ENCODE measurements at places on chromosomes 13 and 19. TPM values are rescaled to one million over a fixed set of nuclear protein-coding genes. Genes with fewer than 3 reads are reported as not detected.
A peak's percentile ranks its signal among the peaks of the same experiment; 100 is the strongest.

The ATP4B gene
- polyA plus RNA-seq, result not detected

The RAX2 gene
- not detected for polyA plus RNA-seq

DNA sequence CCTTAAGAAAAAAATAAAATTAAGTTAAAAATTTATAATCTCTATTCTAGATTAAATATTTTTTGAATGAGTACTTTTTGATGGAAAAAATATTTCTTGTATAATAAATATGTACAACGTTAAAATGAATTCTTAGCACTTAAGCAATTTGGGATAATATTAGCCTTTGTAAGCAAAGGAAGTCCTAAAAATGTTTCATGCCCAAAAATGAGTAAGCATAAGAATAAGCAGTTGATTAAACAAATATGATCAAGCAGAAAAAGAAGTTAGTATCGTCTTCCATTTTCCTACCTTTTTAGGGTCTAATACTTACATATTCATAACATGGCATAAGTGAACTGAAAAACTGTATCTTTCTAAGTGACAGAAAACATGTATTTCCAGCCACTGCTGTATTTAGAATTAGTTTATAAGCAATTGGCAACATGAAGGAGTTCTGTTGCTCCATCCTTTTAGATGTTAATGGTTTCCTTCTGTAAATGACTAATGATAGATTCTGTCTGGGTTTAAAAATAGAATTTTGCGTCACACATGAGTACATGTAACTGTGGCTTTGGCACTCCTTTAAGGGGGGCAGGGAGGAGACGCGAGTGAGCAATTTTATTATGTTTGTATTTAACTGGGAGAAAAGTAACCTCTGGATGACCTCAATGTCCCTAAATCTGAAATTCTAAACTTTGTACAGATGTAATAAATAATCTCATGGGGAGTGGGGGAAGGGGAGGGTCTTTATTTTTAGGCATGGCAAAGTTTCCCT lies 237.4 kb downstream of the RGCC start:
- no peak overlapping the region for H3K27ac ChIP-seq
- no peak for DNase-seq
- no peak overlapping the region for H3K4me3 ChIP-seq

DNA sequence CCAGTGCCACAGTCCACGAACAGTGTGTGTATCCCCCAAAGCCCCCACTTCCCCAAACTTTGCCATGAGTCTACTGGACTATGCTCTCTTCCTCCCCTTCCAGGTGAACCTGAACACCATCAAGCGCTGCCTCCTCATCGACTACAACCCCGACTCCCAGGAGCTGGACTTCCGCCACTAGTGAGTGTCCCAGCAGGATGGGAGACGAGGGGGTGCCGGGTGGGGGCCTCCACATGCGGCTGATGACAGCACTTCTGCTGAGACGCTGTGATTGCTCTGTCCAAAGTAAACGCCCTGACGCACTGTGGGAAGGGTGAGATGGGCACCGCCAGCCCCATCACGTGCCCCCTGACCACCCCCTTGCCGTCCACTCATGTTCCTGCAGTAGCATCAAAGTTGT lies 2.0 kb upstream of the P2RY11 start:
- no peaks in the 10 kb centered on the region for H3K27me3 ChIP-seq
- H3K36me3 ChIP-seq, result peaks cover 41% of the 10 kb centered on the region
- peaks cover 74% of the 10 kb centered on the region for H3K4me1 ChIP-seq
- DNase-seq, result no peak

- no peak overlapping the region for H3K27ac ChIP-seq
- DNase-seq, result no peak
- no peaks in the 10 kb centered on the region for H3K4me1 ChIP-seq
- H3K4me3 ChIP-seq, result no peak overlapping the region
- no peaks in the 10 kb centered on the region for H3K36me3 ChIP-seq
- no peaks in the 10 kb centered on the region for H3K27me3 ChIP-seq
Observed at GRCh38 chr13:37192956-37193355, 87.5 kb upstream of the CSNK1A1L start.

GRCh38 chr13:33917190-33917589 lies 99.2 kb downstream of the RFC3 start:
- H3K27ac ChIP-seq, result no peak overlapping the region
- no peaks in the 10 kb centered on the region for H3K27me3 ChIP-seq
- no peaks in the 10 kb centered on the region for H3K36me3 ChIP-seq
- H3K4me3 ChIP-seq, result no peak overlapping the region

GRCh38 chr13:112859817-112860190 lies 109.2 kb upstream of the MCF2L start:
- H3K27ac ChIP-seq, result no peak overlapping the region
- no peak for DNase-seq
- no peak overlapping the region for H3K4me3 ChIP-seq
- H3K27me3 ChIP-seq, result no peaks in the 10 kb centered on the region
- peaks cover 39% of the 10 kb centered on the region for H3K36me3 ChIP-seq

- no peaks in the 10 kb centered on the region for H3K27me3 ChIP-seq
- no peaks in the 10 kb centered on the region for H3K36me3 ChIP-seq
- no peaks in the 10 kb centered on the region for H3K4me1 ChIP-seq
- no peak overlapping the region for H3K4me3 ChIP-seq
- no peak overlapping the region for H3K27ac ChIP-seq
Observed at GRCh38 chr13:49093376-49093775, 117.7 kb downstream of the FNDC3A start.

GRCh38 chr13:37143911-37144310 lies 38.4 kb upstream of the CSNK1A1L start:
- H3K4me3 ChIP-seq, result no peak overlapping the region
- no peak for DNase-seq
- no peak overlapping the region for H3K27ac ChIP-seq
- H3K27me3 ChIP-seq, result no peaks in the 10 kb centered on the region
- no peaks in the 10 kb centered on the region for H3K4me1 ChIP-seq

DNA sequence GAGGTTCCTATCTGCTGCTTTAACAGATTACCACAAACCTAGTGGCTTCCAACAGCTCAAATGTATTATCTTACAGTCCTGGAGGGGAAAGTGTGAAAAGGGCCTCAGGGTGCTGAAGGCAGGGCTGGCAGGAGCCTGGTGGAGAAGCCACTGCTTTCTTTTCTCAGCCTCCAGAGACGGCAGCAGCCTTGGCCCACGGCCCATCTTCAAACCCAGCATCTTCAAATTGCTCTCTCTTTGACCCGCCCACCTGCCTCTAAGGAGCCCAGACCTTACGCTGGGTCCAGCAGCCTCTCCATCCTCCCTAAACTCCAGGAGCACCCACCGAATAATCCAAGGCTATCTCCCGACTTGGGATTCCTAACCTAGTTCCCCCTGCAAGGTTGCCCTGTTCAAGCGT lies 35.6 kb downstream of the C13orf46 start:
- no peaks in the 10 kb centered on the region for H3K36me3 ChIP-seq
- no peaks in the 10 kb centered on the region for H3K27me3 ChIP-seq
- no peak for DNase-seq
- no peak overlapping the region for H3K4me3 ChIP-seq
- H3K27ac ChIP-seq, result no peak overlapping the region

GRCh38 chr19:19538785-19539166 lies 711 bp downstream of the CILP2 start:
- no peak overlapping the region for H3K4me3 ChIP-seq
- H3K36me3 ChIP-seq, result no peaks in the 10 kb centered on the region
- H3K27ac ChIP-seq, result no peak overlapping the region
- peaks cover 27% of the 10 kb centered on the region for H3K4me1 ChIP-seq
- DNase-seq, result no peak

The ADGRE2 gene
- polyA plus RNA-seq, result 0.26 TPM

DNA sequence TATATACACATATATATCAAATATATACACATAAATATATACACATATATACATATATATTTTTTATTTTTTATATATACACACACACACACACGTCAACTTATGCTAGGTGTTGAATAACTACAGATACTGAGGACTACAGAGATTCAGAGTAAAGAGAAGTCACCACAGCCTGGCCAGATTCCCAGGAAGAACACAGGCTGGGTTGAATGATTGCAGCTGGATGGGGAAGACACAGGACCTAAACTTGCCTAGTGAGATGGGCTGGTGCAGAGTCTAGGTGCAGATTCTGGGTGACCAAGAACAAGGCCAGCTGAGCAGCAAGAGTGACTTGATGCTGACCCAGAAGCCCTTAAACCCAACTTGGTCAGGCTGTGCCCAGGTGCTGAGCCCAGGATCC lies 241.3 kb downstream of the KCTD12 start:
- H3K27me3 ChIP-seq, result no peaks in the 10 kb centered on the region
- no peak for DNase-seq

DNA sequence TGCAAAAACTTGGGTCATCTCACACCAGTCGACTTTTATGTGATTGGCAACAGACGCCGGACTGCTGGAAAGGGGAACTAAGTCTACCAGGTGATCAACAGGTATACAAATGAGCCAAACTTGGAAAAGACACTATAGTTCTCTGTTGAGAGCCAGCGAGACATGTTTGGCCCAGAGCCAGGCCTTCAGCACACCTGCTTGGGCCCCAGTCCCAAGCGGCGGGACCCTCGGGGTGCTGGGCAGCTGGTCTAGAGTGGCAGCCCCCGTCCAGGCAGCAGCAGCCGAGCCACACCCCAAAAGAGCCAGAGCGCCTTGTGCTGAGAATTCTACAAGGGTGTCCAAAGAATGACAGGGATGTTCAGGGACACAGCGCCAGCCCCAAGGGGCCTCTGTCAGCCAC lies 28.0 kb downstream of the NAXD start:
- no peaks in the 10 kb centered on the region for H3K4me1 ChIP-seq
- H3K27me3 ChIP-seq, result no peaks in the 10 kb centered on the region
- H3K4me3 ChIP-seq, result no peak overlapping the region
- no peak overlapping the region for H3K27ac ChIP-seq
- no peak for DNase-seq

The PSG7 gene
- not detected for polyA plus RNA-seq

DNA sequence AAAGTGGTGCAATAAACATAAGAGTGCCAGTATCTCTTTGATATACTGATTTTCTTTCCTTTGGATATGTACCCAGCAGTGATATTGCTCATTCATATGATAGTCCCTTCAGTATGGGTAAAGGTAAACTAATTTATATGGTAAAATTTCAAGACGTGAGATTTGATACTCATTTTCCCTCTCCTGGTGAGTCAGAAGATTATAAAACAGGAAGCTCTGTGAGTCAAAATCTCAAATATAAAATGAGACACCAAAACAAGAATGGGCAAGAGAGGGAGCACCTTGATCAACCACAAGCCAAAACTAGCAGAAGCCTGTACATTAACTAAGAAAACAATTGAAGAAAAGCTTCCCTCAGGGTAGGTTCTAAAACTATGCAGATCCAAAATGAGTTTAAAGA lies 216.3 kb downstream of the SLITRK6 start:
- no peaks in the 10 kb centered on the region for H3K36me3 ChIP-seq
- no peak overlapping the region for H3K4me3 ChIP-seq
- no peak for DNase-seq
- H3K27ac ChIP-seq, result no peak overlapping the region
- no peaks in the 10 kb centered on the region for H3K27me3 ChIP-seq

- no peak for DNase-seq
- no peaks in the 10 kb centered on the region for H3K36me3 ChIP-seq
- H3K27me3 ChIP-seq, result no peaks in the 10 kb centered on the region
- no peaks in the 10 kb centered on the region for H3K4me1 ChIP-seq
Observed at GRCh38 chr13:109605846-109606245, 180.5 kb downstream of the IRS2 start.

DNA sequence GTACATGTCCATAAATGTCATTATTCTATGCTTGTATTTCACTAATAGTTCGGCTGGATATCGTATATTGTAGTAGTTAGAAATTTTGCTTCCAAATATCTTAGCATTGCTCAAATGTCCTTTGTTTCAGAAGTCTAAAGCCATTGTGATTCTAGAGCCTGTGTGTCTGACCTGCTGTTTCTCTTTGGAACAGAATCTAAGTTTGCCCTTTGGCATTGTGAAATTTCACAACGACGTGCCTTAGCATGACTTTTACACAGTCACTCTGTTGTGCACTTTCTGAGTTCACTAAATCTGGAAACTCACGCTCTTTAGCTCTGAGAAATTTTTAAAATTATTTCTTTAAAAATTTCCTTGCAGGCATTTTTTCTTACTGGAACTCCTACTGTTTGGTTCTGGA lies 152.2 kb downstream of the TBC1D4 start:
- DNase-seq, result no peak
- H3K27me3 ChIP-seq, result no peaks in the 10 kb centered on the region
- H3K27ac ChIP-seq, result no peak overlapping the region
- no peak overlapping the region for H3K4me3 ChIP-seq
- no peaks in the 10 kb centered on the region for H3K36me3 ChIP-seq

The NCAN gene
- polyA plus RNA-seq, result not detected

DNA sequence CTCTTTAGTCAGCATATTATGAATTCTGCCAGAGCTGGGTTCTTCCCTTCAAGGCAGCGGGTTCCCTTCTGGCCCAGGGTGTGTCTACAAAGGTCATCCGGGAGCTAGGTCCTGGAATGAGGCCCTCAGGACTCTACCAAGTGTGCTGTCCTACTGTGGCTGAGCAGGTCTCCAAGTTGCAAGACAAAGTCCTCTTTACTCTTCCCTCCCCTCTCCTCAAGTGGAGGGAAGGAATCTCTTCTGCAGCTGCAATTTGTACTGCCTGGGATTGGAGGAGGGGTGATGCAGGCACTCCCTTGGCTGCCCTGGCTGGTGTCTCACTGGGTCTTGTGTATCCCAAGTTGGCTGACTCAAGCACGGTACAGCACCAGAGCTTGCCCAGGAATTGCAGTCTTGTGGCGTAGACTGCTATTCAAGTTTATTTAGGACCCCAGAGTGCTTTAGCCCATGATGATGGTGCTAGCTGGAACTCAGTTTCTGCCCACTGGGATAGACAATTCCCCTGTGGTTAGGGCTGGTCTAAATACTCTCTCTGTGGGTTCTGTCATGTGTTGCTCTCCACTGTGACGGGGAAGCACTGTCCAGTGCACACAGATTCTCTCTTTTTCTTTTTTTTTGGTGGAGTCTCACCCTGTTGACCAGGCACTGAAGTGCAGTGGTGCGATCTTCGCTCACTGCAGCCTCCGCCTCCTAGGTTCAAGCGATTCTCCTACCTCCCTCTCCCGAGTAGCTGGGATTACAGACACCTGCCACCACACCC lies 28.5 kb downstream of the RFC3 start:
- no peak overlapping the region for H3K27ac ChIP-seq
- no peaks in the 10 kb centered on the region for H3K36me3 ChIP-seq
- no peak overlapping the region for H3K4me3 ChIP-seq
- H3K27me3 ChIP-seq, result no peaks in the 10 kb centered on the region

DNA sequence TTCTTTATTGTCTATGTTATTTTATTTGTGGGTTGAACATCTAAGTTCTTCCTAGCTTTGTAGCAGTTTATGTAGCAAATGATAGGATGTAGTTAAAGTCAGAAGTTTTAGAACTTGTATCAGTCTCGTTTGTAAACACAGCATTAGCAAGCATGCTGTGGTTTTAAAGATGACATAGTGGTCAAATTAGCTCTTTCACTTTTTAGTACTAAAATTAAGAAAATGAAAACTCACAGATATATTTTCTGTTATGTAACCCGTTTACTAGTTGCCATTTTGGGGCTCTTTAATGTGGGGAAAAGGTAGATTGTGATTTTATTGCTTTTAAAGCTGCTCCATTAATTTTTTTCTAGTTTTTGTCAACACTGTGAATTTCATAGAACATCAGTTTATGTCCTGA lies 216.5 kb downstream of the PCCA start:
- no peaks in the 10 kb centered on the region for H3K36me3 ChIP-seq
- H3K4me1 ChIP-seq, result no peaks in the 10 kb centered on the region
- H3K27ac ChIP-seq, result no peak overlapping the region
- no peaks in the 10 kb centered on the region for H3K27me3 ChIP-seq
- no peak for DNase-seq

The KIR2DL1 gene
- not detected for polyA plus RNA-seq

GRCh38 chr13:48492470-48493065 lies 40.3 kb downstream of the RCBTB2 start:
- H3K4me3 ChIP-seq, result peak overlapping the region; percentile 70
- peaks cover 100% of the 10 kb centered on the region for H3K4me1 ChIP-seq
- H3K27me3 ChIP-seq, result no peaks in the 10 kb centered on the region
- DNase-seq, result peak; percentile 81
- H3K36me3 ChIP-seq, result no peaks in the 10 kb centered on the region
